ENCODE measurements at places on chromosomes 1 and 21.

DNA sequence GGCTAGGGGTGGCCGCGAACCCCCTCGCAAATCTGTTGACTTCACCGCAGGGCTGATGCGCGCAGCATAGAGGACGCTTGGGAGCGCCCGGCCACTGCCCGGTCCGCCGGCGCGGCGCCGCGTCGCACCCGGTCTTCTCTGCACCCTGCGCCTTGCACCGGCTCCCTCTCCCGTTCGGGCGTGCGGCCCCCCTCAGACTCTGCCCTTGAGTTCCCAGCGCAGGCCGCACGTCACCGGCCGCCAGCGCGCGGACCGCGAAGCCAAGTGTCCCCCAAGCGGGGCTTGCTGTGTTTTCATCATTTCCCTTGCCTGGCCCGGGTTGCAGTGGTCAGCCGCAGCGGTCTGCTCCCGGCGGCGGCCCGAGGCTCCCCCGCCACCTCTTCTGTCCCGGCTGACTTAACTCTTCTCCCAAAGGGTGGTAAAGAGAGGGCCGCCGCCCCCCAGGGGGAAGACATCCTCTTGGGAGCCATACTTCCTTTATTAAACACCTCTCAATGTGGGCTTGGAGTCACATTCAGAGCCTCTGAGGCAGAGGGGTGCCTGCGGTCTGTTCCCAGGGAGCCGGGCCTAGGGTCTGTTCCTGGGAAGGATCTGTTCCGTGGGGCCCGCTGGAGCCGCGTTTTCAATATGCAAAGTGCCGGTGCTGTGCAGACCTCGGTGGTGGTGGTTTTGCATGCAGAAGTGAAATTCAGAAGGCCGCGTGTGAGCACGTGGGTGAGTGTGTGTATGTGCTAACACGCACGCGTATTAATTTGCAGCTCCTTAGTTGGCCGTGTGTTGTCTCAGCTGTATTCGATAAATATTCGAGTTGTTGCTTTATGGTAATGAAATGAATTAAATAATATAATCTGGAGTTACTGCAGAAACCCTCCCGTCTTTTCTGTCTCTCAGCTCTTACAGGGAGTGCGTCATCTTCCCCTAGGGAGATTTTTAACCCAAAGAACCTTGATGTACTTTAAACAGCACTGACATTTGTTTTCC lies 17.6 kb downstream of the PBX1 start:
- DNase-seq: no peak

GRCh38 chr1:177925006-177925405 lies 44.9 kb downstream of the SEC16B start:
- no peak for DNase-seq

DNA sequence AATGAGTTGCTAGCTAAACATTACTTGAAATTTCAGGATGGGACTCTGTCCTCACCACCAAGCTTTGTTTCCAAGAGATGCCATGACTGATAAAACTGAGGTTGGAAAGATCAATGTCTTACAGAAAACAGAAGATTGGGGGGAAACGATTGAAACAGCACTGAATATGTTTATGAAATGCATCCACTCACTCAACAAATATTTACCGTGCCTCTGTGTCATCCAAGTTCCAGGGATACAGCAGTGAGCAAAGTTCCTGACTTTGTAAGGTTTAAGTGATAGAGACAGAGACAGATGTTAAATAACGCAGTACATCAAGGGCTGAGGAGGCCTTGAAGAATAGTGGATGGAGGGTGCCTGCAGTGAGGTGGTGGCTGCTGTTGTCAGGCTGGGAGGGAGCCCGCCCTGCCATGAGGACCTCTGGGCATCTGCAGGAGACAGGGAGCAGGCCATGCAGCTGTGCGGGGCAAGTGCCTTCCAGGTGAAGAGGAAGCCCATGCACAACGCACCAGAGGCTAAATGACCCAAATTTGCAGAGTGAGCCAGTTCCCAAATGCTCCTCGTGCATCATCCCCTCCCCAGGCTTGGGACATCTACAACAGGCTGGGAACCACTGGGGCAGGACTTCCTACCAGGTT lies 108.0 kb downstream of the HLCS start:
- no peak for DNase-seq

GRCh38 chr1:215603319-215603718 lies 36.2 kb downstream of the KCTD3 start:
- DNase-seq: no peak

DNA sequence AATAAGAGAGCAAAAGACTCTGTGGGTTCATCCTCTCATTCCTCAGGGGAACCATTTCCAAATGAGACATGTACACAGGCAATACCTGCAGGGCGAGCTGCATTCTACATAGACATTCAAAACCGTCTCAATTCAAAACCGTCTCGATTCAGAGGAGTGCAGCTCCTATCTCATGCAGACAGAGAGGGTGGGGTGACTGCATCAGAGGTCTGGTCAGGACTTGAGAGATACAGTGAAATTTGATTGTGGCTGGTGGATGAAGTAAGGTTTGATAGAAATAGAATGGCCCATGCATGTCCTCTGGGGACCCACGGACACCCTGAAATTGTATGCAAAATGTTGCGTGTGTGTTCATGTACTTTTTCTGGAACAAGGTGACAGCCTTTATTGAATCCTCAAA lies 27.3 kb downstream of the TEX35 start:
- no peak for DNase-seq

- no peak for DNase-seq
Observed at GRCh38 chr1:170445096-170445495, 86.9 kb upstream of the GORAB start.

DNA sequence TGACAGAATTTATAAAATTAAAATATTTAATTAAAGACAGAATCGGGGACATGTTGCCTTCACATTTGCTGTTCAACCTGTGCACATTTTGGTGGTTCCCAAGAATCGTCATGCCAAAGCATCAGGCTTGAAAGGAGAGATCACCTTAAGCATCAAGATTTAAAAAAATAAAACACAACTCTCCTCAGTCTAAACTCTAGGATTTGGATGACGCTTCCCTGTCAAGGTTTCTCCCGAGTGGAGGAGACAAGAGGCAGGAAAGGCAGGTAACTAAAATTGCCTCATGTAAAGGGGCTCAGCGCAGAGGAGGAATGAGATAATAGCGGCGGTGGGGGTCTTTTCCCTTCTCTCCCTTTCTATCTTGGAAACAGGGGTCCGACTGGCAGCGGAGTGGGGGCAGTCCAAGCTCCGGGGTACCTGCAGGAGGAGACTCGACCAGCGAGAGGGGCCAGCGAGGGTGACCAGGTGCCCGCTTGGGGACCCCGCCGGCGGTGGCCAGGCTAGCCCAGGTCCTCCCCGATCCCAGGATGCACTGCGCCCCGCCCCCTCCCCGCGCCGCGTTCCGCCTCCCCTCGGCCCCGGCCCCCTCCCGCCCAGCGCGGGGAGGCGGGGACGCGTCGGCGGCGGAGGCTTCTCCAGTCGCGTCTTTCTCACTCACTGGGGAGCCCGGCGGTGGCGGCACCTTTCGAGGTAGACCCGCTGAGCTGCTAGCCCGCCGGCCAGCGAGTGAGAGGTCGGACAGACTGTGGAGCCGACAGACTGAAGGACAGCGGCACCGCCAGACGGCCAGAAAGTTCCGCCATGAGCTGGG lies at the start of gene FNBP1L:
Gene FNBP1L (plus strand): TSS at position 638 of the 811 bp plus-strand sequence. CDS start 164 bp downstream, at position 802.
- peak; percentile 21 for DNase-seq

DNA sequence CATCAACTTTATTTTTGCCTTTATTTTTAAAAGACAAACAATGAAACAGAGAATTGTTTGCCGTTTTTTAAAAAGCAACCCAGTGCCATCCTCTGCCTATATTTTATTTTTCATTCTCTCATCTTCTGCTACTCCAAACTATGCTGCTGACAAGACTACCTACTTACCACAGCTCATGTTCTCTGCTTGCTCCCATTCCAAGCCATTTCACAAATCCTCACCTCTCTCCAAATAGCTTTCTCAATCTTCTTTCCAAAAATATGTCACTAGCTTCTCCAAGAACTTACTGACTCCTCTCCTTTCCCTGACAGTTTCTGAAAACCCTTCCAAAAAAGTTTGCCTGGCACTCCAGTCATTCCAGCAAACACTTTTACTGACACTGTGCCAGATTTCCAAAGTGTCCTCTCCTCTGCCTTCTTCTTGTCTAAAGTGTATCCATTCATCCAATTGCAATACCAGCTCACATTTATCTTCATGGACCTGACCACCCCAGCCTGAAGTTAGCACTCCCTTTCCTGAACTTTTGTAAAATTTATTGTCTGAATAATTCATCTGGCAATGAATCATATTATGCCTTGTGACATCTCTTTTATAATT lies 766.5 kb upstream of the B3GALT2 start:
- no peak for DNase-seq

GRCh38 chr1:38563942-38564735 lies 295.4 kb downstream of the RRAGC start:
- DNase-seq: no peak

DNA sequence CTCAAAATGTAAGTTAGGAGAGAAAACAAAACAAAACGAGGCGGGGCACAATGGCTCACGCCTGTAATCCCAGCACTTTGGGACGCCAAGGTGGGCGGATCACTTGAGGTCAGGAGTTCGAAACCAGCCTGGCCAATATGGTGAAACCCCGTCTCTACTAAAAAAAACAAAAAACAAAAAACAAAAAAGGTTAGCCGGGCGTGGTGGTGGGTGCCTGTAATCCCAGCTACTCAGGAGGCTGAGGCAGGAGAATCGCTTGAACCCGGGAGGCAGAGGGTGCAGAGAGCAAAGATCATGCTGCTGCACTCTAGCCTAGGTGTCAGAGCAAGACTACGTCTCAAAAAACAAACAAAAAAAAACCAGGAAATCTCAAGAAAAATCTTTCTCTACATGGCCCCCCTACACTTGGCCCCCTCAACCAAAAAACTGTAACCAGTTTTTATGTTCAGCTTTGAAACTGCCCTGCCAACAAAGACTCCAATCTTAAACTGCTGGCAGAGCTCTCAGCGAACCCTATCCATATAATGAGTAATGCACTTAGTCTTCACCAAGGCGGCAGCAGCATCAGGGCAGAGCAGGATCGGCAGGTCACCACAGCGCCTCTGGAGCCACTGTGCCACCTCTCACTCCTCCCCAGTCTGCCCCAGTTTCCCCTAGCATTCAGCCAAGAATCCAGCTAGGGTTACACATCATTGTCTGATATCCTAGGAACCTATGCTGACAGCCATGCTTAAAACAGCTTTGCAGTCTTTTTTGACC lies 71.7 kb downstream of the JAK1 start:
- no peak for DNase-seq

- no peak for DNase-seq
Observed at GRCh38 chr1:212980123-212980785, 29.9 kb downstream of the VASH2 start.

Data from stimulated activated CD4-positive, alpha-beta T cell treated with anti-CD3 and anti-CD28 coated beads, TNF-alpha, amount 100 ng/mL, for 48 hours (primary cell).